CD4-positive, alpha-beta T cell treated with Interleukin-10 for 1 hour (primary cell): ENCODE measurements at places on chromosomes 7 and 10.
A peak's percentile ranks its signal among the peaks of the same experiment; 100 is the strongest.

- peak; percentile 36 for DNase-seq
Measured at GRCh38 chr10:91909117-91909677, at the start of gene FGFBP3. Gene FGFBP3 (minus strand): TSS chr10:91909486. CDS start chr10:91908969, 517 bp downstream.

- no peak for DNase-seq
Measured at GRCh38 chr7:143352531-143353002, 9.9 kb downstream of the FAM131B start.

- no peak for DNase-seq
Measured at GRCh38 chr10:34384372-34384771, 430.7 kb downstream of the PARD3 start.

DNA sequence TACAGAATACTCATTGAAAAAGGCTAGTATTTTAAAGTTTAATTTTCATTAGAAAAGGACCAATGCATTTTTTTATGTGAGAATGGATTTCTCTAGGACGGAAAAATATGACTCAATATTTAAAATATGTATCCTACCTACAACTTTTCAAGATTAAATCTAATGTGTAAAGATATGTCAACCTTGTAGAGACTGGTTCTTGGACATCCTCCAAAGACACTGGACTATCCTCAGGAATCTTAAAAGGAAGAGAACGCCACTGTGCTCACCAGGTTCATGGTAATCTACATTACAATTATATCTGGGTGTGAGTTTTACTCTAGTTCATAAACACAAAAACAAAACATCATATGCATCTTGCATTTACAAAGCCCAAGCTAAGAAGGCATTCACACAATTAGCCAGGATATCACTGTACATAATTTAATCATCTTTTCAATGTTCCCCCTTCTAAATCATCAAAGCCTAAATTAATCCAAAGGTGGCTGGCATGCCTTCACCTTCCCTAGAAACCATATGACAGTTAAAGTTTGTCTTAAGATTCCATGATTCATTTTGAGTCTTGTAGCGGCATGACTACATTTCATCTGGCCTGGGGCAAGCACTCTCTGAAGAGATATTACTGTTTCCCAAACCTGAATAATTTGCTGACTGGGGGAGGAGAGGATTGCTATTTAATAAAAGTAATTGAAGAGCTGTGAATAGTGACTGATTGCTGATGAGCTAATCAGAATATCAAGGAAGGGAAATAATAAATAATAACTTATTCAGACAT lies 12.0 kb downstream of the SGCE start:
- no peak for DNase-seq

DNA sequence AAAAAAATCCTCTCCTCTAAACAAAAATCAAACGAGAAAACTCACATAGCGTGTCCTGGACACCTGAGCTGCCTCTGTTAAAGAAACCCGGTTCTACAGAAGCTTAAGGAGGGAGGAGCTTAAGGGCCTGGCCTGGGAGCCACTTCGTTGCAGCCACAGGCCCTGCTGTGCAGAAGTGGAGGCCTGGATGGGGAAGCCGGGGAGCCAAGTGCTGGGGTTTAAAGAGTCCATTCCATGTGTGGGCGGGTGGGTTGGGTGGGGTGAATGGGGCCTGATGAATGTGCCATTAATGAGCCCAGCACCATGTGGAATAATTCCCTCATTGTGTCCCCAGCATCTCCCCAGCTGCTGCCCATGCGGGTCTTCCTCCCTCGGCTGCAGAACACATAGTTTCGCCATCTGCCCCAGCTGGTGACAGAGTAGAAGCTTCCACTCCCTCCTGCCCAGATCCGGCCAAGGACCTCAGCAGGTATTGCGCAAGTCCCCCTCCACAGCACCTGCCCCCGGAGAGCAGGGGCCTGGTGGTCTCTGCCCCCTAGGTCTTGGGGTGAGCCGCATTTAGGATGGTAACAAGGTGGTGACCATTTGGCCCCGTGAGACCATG lies 127.8 kb upstream of the BTBD16 start:
- no peak for DNase-seq

DNA sequence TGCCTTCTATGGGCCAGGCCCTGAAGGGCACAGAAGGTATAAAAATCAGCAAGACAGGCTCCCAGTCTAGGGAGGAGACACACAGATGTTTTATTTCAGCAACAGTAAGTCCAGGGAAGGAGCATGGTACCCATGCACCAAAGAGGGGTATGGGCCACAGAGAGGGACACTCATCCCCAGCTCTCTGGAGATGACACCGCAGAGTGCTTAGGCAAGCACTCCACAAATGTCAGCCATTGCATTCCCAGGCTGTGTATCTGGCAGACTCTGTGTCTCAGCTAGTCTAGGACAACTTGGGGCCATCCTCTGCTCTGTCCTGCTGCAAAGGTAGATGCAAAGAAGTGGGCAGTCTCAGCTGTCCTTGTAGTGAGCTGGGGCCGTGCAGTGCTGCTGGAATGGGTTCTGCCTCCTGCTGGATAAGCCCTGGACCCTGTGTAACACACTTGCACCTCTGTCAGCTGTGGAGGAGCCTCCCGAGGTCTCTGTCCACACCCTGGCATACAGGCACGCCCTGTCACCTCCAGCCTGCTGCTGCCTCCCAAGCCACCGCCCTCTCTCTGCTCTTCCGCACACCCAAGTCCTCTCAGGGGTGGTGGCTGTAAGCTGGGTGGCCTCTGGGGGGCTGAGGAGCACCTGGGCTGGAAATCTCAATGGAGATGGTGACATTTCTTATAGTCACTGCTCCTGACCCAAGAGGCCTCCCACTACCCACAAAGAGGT lies 57.6 kb downstream of the VOPP1 start:
- DNase-seq: no peak

- DNase-seq: no peak
Measured at GRCh38 chr10:644943-645334, 44.5 kb downstream of the DIP2C start.

DNA sequence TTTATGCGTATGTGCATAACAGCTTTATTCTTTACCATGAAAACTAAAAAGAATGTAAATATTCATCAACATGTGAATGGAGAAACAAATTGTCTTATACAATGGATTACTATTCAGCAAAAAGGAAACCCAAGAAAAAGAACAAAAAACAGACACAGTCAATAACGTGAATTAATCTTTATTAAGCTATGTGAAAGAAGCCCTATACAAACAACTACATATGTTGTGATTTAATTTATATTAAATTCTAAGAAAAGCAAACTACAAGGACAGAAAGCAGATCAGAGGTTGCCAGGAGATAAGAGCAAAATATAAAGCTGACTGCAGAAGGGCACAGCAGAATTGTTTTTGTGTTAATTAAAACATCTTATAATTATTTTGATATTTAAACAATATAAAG lies 756.4 kb upstream of the MBL2 start:
- no peak for DNase-seq

DNA sequence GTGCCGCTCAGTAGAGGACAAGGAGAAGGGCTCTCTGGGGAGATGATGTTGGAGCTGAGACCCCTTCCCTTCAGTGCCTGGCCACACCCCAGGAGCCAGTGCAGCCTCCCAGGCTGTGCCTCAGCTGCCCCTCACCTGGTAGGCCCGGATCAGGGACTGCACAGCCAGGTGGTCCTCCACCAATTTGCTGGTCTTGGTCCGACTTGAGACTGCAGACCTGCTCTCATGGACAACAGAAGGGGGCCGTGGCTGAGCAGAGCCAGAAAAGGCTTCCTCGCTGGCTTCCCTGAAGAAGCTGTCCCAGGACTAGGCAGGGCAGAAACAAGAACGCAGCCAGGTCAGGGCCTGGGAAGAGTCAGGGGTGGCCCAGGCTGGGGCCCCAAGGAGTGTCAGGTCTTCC lies 5.5 kb downstream of the OGDHL start:
- DNase-seq: no peak

DNA sequence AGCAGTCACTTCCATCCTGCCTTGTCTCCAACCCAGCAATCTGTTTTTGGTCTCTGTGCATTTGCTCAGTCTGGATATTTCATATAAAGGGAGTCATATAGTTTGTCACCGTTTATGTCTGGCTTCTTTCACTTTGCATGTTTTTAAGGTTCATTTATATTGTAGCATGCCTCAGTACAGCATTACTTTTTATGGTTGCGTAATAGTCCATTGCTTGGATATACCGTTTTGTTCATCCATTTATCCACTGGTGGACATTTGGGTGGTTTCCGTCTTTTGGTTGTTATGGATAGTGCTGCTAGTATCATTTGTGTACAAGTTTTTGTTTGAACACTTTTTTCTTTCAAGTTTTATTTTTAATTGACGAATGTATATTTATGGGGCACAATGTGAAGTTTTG lies 18.2 kb downstream of the TBC1D12 start:
- no peak for DNase-seq

- DNase-seq: peak; percentile 3
Measured at GRCh38 chr7:94655126-94655847, 646 bp downstream of the SGCE start.

- DNase-seq: no peak
Measured at GRCh38 chr7:25520017-25520416, 291.7 kb upstream of the NPVF start.

DNA sequence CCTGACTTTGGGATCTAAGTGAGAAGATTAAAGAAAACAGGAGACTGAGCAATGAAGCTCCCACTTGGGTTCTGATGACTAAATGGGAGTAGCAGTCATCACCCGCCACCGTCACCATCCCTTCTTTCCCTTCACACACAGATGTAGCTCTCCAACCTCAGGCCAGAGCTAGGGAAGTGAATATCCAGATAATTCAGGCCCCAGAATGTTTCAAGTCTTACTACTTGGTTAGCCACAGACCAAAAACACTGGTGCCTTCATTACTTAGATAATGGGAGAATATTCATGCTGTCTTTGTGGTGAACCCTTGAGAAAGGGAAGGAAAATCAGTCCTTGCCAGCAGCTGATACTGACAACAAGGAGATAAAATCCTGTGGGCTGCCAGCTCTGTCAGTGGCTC lies 100.7 kb downstream of the OSBPL3 start:
- DNase-seq: no peak

- DNase-seq: no peak
Measured at GRCh38 chr7:12738665-12739064, 51.2 kb downstream of the ARL4A start.

- no peak for DNase-seq
Measured at GRCh38 chr10:77229704-77230103, 407.9 kb downstream of the KCNMA1 start.

GRCh38 chr7:24866004-24866615 lies 108.8 kb upstream of the GSDME start:
- DNase-seq: no peak

DNA sequence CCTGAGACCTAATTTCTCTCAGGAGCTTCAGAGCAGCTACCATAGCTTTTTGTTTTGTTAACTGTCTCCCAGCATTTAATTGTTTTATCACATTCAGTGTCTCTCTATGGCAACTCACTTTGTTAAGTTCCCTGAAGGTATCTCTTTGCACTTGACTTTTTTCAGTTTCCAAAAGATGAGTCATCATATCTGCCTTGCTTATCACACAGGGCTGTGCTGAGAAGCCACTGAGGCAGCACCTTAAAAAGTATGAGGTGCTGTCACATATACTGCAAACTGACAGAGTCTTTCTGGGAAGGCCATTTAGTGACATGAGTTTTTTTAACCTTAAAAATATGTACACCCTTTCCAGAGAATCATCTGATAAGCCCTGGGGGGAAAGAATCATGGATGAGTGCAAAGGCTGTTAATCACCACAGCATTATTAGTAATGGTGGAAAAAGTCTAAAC lies 56.8 kb downstream of the PPP1R3C start:
- no peak for DNase-seq

DNA sequence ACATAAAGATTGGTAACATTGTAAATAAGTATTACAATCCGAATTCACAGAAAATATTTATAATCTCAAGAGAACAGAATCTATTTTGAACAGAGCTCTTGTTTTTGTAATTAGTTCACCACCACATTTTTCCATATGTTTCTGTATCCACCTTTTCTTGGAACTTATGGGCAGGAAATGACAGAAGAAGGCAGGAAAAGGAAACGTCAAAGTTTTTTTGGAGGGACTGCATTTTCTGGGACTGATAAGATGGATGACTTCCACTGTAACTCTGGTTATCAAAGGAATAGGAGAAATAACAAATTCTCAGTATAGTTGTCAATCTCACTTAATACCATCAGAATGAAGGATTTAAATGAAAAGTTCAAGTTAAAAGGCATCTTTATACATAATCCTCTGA lies 75.1 kb upstream of the SMNDC1 start:
- no peak for DNase-seq

GRCh38 chr7:92632791-92633190 lies 42.6 kb upstream of the FAM133B start:
- DNase-seq: no peak

GRCh38 chr10:79185796-79186374 lies 117.1 kb downstream of the ZMIZ1 start:
- no peak for DNase-seq
